ENCODE measurements at places on chromosomes 5 and 9.

- no peak for DNase-seq
These were observed 44.7 kb downstream of the GAS1 start for GRCh38 chr9:86902586-86902985.

DNA sequence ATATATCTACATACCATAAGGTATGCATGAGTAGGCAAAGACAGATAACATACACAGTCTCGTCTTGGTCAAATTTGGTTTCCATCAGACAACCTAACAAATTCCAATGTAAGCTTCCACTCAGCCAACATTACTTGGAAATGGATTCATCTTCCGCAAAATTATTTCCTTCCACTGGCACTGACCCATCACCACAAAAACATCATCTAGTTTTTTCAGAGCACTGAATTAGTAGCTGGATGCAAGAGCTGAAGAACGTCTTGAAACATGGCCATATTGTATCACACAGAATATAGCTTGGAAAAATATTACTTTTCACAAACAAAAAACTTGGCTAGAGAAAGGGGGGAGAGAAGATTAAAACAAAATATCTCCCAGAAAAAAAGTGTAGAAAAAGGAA, 73.5 kb downstream of the EFNA5 start:
- DNase-seq: no peak

DNA sequence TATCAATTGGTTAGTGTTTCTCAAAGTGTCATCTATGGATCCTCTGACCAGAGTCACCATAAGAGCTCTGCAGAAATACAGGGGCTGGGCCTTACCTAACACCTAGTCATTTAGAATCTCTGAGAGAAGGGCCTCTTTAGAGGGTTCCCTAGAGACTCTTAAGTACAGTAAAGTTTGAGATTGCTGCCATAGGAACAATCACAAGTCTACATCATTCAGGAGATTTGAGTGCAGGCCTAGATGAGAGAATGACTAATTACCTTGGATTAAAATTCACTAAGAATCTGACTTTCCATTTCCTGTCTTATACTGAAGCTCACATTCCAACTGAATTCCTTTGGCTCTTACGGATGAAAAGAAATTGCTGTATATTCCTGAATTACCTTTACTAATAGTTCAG, 182.1 kb upstream of the PTGER4 start:
- no peak for DNase-seq

DNA sequence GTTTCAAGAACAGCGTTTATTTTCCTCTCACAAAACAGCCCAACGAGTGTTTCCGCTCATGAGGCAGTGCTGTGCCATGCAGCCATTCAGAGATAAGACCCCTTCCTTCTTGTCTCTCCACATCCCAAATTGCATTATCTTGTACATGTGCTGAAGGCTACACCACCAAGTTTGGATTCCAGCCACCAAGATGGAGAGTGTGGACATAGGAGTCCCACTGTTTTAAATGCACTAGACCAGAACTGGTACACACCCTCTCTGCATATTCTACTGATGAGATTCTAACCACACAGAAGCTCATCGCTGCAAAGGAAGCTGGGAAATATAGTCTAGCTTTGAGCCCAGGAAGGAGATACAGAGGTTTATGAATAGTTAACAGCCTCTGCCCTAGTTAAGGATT, 509.4 kb downstream of the NFIB start:
- no peak for DNase-seq

DNA sequence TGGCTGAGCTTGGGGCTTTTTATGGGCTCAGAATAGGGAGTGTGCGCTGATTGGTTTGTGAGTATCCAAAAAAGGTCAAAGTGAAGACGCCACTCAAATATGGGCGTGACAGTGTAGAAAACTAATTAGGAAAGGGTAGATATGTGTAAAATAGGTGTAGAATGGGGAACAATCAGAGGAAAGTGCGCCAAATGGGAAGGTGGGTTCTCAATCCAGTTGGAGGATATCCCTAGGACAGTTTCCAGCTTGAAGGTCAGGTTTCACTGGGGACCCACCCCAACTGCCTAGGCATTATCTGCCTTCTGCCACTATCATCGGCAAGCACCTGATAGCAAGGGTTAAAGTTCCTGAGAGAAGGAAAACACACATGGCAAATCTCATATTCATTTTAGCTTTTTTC, 9.3 kb upstream of the MOCS2 start:
- no peak for DNase-seq

GRCh38 chr9:7402334-7403027, 397.1 kb downstream of the DMAC1 start:
- DNase-seq: no peak

DNA sequence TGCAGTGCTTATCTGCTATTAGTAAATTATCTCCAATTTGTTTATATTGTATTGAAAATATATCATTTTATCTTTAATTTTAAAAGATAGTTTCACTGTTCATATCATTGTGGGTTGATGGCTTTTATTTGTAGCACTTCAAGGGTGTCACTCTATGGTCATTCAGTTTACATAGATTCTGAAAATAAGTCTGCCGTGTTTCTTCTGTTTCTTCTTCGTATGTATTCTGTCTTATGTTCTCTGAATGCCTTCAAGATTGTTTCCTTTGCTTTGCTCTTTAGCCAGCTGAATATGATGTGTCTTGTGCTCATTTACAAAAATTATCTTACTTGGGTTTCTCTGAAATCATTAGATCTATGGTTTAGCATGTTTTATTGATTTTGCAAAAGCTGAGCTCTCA, 359.9 kb downstream of the CYLC2 start:
- DNase-seq: no peak

DNA sequence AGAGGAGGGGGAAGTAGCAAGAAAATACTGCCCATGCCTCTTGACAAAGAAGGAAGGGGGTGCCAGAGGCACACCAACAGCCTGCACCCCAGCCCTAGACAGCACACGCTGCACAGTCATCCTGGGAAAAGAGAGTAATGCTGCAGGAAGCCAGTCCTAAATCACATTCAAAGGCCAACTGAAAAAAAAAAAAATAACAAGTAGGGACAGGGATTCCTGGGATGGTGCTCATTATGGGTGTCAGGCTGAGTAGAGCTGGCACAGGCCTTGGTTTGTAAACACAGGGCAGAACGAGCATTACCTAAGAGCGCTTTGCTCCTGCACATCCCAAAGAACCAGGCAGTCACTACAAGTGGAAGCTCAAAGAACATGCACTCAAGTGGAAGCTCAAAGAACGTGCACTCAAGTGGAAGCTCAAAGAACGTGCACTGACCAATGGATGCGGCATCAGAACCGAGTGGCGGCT, 7.8 kb downstream of the RAPGEF1 start:
- no peak for DNase-seq

GRCh38 chr5:148823871-148824270, 2.5 kb upstream of the ADRB2 start:
- no peak for DNase-seq

DNA sequence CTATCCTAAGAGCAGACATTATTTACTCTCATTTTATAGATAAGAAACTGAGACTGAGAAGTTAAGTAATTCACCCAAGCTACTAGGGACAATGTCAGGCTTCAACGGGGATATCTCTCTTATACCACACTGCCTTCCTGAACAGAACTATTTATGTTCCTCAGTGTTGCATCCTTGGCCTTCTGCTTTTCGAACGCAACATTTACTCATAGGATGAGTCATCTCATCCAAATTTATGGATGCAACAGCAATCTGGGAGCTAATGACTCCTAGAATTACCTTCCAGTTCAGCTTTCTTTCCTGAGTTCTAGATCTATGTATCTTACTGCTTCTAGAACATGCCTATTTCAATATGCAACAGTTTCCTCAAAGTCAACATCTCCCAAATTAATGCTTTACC, 103.6 kb upstream of the PAM start:
- no peak for DNase-seq

DNA sequence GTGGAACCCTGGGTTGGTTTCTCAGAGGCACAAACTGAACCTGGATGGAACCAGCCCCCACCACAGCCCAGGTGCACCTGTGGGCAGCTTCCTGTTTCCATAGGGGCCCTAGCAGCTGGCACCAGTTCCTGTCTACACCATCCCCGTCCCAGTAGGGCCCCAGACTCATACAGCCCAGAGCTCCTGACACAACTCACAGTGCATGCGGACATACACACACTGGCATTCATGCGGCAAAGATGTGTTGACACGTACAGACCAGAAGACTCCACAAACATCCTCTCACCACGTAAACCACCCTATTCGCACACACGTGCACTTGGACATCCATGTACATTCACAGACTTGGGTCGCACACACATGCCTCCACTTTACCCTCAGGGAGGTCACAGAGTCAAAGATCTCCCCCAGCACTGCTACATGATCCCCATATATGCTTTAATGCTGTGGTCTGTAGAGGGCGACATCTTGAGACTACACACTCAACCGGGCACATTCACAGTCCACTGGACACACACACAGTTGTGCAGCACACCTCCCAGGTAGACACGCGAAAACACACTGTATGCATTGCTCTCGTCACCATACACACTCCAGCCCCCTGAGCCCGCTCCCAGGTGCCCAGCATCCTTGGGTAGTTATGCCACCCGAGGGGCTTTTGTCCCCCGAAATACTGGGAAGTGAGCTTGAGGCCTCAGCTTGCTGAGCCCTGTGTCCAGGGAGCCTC, 22.4 kb downstream of the CXXC5 start:
- no peak for DNase-seq

DNA sequence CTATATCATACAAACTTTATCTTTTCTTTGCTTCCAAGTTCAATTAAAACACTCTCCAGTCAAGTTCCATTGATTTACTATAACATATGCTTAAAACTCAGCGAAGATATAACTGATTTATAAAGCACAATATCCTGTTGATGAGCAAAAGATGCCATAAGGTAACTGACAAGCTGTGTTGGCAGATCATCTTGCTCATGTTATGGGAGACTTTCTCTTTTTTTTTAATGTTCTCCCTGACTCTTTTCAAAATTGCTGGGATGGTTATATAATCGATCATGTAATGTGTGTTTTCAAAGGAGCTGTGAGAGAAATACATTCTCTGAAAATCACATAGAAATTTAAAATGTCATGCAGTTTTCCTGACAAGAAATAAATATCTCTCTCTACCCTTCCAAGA, 293.5 kb downstream of the MED10 start:
- no peak for DNase-seq

DNA sequence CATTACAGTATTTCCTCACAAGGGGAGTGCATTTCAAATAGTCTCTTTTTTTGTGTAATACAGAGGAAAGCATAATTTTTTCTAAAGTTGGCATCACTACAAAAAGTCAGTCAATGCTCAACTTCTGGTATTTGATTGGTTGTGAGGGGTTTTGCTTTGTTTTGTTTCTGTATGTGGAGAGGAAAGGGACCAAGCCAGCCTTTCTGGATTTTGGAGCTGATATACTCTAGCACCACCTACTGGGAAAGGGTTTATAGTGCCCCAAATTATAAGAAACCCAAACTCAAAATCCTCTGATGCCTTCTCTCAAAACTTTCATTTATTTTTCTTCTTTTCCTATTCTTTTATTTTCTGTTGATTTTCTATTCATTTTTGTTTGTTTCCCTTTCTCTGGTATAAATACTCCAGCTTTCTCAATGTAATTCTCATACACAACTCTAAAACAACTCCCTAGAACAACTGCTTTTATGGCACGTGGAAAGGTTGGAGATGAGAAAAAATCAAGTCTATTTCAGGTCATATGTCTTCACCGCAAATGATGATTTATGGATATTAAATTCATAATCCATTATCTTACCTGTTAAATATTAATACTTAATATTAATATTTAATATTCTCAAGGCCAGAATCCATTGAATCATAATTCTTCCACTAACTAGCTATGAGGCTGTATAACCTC, 69.5 kb upstream of the ANXA1 start:
- DNase-seq: no peak

DNA sequence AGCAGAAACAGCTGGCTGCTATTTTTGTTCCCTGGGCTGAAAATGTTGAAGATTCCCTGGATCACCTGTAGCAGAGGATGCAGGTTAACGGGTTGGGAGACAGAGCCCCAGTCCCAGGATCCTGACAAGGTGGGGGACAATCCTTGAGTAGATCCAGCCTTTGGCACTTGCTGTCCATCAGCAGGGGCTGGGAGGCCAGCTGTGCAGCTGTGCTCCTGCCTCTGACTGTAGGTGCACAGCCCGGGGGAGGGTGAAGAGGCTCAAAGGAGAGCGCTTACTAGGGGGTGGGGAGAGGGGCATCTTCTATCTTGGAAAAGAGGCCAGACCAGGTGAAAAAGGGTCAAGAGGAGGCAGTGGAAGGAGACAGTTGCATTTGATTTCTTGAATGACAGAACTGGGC, 3.5 kb upstream of the DDX41 start:
- no peak for DNase-seq

GRCh38 chr9:116269250-116269649, 115.7 kb downstream of the PAPPA start:
- DNase-seq: no peak

DNA sequence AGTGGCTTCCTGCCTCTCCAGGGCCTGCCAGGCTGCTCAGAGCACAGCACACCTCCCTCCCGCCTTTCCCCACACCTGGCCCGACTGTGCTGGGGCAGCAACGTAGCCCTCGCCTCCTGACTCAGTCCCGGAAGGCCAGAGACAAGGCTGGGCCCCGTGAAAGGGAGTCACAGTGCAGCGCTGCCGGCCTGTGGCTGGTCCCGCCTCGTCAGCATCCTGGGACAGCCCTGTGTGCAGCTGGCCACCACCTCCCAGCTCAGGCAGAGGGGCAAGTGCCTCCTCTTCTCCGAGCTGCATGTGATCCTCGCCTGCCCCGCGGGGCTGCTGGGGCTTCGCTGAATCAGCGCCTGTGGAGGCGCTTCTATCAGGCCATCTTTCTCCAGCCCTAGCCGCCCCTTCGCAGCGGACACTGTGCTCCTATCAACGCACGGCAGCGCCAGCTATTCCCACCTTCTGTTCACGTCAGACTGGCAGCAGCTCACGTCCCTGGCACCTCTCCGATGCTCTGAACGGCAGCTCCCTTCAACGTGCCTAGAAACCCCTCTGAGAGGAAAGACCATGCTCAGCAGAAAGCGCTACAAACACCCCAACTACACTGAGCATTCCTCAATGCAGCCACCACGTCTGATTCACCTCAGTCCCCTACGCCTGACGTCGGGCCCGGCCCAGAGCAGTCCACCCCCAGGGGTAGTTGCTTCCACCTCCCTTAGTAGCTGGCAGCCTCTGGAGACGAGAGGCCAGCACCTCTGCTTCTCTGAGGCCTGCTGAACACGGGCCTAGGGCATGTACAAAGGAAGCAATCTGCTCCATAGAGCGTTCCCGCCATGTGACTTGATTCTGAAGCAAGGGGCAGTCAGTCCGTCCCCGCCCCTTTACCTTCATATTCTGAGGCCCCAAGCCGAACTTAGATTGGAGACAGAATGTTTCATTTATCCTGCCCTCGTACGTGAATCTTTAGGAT, 78.8 kb downstream of the GPR21 start:
- DNase-seq: no peak

DNA sequence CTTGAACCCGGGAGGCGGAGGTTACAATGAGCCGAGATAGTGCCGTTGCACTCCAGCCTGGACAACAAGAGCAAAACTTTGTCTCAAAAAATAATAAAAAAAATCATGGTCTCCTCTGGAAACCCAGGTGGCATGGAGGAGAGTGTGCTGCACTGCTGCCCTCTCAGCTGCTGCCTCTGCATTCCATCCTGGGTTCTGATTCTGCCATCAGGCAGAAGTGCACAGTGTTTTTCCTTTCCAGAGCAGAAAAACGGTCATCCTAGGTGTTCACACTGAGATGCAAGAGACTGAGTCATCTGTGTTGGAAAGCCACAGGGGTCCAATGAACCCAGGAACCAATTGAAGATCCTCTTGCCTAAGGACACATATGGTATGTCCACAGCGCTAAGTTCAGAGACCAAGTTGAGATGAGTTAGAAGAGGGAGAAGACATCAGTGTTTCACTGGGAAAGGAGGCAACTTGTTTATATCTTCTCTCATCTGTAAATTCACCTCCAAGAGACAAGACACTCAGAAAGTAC, 88.8 kb upstream of the DMRT1 start:
- DNase-seq: no peak

- DNase-seq: no peak
These were observed 51.2 kb downstream of the SCAMP1 start for GRCh38 chr5:78411586-78411985.
